ENCODE measurements at places on chromosomes 2 and 18.

DNA sequence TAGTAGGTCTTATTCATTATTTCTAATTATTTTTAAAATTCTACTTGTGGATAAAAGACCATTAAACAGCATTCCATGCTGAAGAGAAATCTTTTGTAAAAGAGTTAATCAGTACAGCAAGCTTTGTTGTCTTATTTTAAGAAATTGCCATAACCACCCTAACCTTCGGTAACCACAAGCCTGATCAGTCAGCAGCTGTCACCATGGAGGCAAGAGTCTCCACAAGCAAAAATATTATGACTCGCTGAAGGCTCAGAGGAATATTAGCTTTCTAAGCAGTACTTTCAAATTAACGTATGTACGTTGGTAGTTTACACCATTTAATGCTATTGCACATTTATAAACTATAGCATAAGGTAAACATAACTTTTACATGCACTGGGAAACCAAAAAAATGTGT is 650.5 kb upstream of the LINC00305 start:
- no peak for DNase-seq

DNA sequence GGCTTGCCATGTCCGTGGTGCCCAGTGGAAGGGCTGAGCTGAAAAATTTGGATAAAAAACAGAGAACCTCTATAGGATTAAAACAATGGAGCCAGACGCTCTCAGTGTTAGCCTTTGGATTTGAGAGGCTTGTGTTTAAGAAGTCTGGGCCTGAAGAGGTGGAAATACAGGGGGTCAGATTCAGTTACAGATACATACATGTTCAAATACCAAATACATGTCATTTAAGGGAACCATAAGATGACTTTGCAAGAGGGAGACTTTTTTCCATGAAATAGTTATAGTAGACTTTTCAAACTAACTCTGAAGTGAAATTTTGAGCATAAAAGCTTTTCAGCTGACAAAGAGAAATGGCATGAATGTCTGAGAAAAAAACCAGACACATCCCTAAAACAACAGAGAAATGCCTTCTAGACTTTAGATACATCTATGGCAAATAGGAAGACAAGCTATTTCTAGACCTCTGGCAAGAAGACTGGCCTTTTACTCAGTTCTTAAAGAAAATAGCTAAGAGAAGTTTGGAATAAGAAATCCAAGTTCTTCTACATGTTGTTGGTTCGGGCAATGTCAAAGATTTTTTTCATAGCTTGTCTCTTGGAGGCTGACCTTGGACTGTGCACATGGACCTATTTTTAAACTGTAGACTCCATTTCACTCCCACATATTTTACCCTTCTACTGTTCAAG is 112.9 kb downstream of the LTBP1 start:
- no peak for DNase-seq

DNA sequence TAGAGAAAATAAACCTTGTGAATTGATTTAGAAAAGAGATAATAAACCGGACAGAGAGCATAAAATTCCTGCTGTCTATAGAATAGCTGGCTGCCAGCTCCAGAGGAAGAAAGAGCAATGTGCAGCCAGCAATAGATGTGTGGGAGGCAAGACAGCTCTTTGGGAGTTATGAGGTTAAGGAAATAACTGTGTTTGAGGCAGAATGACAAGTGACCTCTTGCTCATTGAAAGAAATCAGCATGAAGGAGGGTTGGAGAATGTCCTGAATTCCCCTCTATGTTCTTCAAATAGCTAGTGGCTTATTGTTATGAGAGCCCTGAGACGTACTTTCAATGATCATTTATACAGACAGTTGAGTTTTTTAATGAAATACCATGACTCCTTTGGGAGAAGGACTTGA is 1009.9 kb upstream of the NXPH2 start:
- peak; percentile 21 for DNase-seq

- no peak for DNase-seq
Measured at GRCh38 chr2:158513841-158514240, 57.1 kb downstream of the PKP4 start.

GRCh38 chr18:59834267-59834666 is 65.5 kb upstream of the PMAIP1 start:
- DNase-seq, result no peak

GRCh38 chr2:200439981-200440380 is 69.9 kb downstream of the KCTD18 start:
- DNase-seq, result no peak

DNA sequence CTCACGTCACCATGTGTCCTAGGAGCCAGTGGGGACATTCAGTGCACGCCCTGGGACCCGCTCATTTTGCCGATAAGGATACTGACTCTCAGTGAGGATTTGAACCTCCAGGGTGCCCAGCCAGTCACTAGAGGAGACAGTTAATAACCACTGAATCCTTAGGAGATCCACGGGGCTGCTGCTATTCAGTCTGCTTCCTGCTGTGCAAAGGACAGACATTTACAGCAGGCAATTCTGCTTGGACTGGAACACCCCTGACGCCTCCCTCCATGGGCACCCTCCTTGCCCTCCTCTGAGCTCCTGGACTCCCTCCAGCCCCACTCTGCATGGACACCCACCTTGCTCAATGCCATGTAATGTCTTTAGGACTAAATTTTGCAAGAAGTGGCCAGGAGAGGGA is 265.5 kb downstream of the EIPR1 start:
- no peak for DNase-seq

GRCh38 chr2:96195410-96196066 is 13.1 kb downstream of the STARD7 start:
- DNase-seq, result no peak

DNA sequence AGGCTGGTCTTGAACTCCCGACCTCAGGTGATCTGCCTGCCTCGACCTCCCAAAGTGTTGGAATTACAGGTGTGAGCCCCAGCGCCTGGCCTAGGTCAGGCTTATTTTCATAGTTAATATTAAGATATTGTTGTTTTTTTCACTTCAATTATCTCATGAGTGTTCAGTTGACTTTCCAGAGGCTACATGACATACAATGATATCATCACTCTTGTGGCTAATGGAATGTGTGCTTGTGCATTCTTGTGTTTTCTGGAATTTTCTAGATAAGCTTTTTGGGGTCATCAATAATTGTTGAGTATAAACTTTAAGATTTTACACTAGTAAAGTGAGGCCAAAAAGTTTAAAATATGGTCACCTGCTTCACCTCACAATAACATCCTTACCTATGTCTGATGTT is 180.9 kb downstream of the FIGN start:
- no peak for DNase-seq

DNA sequence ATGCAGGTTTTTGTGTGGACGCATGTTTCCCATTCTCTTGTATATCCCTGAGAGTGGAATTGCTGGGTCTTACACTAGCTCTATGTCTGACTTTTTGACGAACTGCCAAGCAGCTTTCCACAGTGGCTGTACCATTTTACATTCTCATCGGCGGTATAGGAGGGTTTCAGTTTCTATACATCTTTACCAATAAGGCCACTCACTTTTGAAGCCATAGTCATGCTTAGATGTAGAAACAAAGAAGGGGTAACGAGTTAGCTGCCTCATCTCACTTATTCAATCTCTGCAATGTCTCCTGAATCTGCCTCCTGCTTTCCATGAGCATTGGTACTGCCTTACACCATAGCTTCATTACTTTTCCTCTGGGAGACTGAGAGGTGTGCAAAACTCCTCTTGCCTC is 47.4 kb downstream of the MMADHC start:
- no peak for DNase-seq

DNA sequence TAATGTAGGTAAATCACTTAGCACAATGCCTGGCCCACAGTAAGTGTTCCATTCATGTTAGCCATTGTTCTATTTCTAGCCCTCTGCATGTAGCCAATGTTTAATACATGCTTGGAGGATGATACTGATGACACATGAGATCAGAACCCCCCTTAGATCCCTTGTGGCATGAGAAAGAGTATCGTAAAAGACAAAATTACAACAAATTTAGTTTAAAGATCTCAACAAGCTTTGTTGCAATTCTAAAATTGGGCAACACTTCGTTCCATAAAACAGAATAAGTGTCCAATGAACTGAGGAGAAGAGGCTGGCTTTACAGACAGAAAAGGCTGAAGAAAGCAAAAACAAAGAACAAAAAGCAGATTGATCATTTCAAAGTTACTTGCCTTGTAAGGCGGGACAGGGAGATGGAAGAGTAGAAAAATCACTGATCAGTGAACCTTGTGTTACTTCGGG is 148.7 kb upstream of the SLC1A4 start:
- DNase-seq, result no peak

- DNase-seq, result no peak
Measured at GRCh38 chr18:36406805-36407204, 109.3 kb downstream of the FHOD3 start.

GRCh38 chr2:70889716-70890037 is 46.0 kb upstream of the ATP6V1B1 start:
- DNase-seq, result no peak

- DNase-seq, result no peak
Measured at GRCh38 chr2:108946442-108946841, 42.6 kb downstream of the EDAR start.

DNA sequence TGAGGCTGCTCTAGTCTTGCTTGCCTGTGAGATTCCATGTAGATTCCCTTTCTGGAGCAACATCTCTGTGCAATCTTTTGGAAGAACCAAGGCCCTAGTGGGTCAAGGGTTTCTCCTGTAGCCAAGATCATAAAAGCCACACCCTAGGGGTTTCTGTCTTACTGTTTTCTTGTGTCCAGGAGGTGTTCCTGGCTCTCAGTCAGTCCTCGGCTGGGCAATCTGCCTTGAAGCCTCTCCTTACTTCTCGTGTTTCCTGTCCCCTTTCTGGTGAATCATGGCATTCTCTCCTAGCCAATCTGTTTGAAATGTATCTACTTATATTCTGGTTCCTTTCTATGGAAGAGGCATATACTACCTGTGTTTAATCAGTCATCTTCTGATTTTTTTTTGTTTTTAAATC is 484.8 kb upstream of the UBE2E3 start:
- DNase-seq, result no peak

DNA sequence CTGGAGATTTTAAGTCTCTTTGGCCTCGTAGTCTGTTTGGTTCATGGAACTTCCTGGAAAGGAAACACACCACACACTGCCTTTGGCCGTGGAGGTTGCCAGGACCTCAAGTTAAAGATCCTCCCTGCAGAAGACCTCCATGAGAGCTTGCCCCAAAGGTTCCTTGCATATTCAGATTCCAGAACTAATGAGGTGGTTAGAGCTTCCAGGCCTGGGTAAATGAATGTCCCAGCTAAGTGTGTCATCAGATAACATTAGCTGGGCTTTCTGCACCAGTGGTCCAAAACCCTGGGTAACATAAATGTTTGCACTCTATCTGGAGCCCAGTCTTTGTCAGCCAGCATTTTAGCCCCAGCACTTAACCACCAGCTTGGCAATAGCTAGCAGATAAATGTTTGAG is 122.1 kb upstream of the EML6 start:
- DNase-seq, result no peak

DNA sequence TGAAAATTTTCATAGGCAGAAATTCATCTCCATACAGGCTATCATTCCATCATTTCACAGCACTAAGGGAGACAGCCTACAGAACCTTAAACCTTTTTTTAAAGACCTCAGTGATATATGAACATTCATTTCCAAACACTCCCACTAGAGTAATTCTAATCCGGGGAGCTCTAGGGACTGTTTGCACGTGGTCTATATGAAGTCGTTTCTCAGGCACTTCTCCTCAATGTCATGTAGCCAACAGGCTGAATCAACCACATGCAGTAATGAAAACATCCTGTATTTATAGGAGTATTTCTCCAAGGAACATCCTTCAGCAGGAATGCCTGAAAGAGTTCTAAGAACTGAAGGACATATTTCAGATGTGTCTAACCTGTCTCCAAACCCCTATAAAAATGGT is 97.3 kb upstream of the CREB1 start:
- no peak for DNase-seq

GRCh38 chr2:226023383-226023782 is 623.9 kb downstream of the NYAP2 start:
- DNase-seq, result no peak

DNA sequence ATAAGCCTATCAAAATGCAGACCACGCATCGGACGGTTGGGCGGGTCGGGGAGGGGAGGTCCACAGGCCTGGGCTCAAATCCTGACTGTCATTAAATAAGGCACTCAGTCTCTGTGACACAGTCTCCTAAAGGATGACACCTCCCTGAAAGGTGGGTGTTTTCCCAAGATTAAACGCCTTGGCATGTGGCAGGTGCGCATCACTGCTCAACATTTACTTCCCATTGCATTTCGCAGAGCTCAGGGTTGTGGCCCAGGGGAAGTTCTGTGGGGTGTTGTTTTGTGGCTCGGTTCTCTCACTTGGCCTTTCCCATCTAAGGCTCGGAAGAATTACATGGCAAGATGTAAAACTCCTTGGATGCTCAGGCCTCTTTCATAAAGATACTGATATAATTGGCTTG is 107.4 kb downstream of the NCK2 start:
- DNase-seq, result no peak

DNA sequence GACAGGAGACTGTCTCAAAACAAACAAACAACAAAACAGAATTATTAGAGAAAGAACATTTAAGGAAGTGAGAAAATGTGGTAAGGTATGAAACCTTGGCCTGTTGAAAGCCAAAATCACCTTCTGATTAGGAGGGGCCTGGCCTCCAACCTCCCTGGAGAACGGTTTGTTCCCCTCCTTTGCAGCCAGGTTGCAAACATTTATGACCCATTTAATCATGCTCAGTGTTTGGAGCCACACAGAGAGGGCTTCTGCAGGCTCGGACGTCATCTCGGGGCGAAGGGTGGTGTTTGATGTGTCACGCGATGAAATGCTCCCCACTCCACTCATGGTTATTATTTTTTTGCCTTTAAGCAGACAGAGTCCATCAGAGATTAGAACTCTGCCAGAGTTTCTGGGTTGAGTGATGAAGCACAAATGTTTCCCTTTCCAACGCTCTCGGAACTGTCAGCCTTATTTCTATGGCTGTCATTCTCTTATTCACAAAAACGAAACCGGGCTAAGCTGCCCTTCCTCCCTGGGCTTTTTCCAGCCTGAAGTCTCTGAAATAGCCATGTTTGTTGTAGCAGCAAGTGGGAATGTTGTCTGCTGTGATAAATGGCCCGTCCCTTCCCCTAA is 33.6 kb upstream of the ROCK2 start:
- no peak for DNase-seq

GRCh38 chr2:99689145-99689742 is 199.4 kb upstream of the REV1 start:
- no peak for DNase-seq

DNA sequence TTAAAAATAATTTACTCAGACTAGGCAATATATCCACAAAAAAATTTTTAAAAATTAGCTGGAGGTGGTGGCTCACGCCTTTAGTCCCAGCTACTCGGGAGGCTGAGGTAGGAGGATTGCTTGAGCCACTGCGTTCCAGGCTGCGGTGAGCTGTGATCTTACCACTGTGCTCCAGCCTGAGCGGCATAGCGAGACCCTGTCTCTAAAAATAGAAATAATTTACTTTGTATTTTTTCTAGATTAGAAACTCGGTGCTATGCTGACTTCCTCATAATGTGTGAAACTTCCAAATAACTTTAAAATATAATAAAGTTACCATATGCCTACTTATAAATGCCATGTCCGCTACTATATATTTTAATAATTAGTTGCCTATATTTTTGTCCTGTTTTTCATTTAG is 6.7 kb downstream of the PPIG start:
- no peak for DNase-seq

All from retina (tissue), 1 donor.